Subcutaneous adipose tissue (tissue), 4 donors: ENCODE measurements at places on chromosomes 5 and 9. TPM values are rescaled to one million over a fixed set of nuclear protein-coding genes. Genes with fewer than 3 reads are reported as not detected.

PCDHGB1 gene
- total RNA-seq: 1.7 TPM

PTGS1 gene
- total RNA-seq: 5.9 TPM

DMRT3 gene
- not detected for total RNA-seq

SPATA31C1 gene
- total RNA-seq: not detected

OR1L4 gene
- total RNA-seq: not detected

CKMT2 gene
- total RNA-seq: 2.0 TPM

CA9 gene
- not detected for total RNA-seq

SLC28A3 gene
- total RNA-seq: 0.22 TPM

C7 gene
- 311 TPM for total RNA-seq

SLC27A6 gene
- total RNA-seq: not detected

TIMD4 gene
- 3.6 TPM for total RNA-seq

DCP2 gene
- total RNA-seq: 36.6 TPM

GABRA6 gene
- total RNA-seq: not detected

MCCC2 gene
- 94.6 TPM for total RNA-seq

TAL2 gene
- not detected for total RNA-seq

IL13 gene
- not detected for total RNA-seq

MEGF10 gene
- total RNA-seq: 0.68 TPM

THBS4 gene
- total RNA-seq: 14.1 TPM

LNPEP gene
- total RNA-seq: 135 TPM

HAVCR2 gene
- total RNA-seq: 31.3 TPM

ZER1 gene
- 32.6 TPM for total RNA-seq

FUT7 gene
- not detected for total RNA-seq

FSTL4 gene
- total RNA-seq: not detected

KIAA0825 gene
- 5.8 TPM for total RNA-seq
